ENCODE measurements at places on chromosomes 12 and 14.

- no peak for DNase-seq
Observed at GRCh38 chr14:80618751-80619329, 322.7 kb downstream of the CEP128 start.

- DNase-seq = no peak
Observed at GRCh38 chr12:71685312-71685906, 473 bp upstream of the TMEM19 start.

- no peak for DNase-seq
Observed at GRCh38 chr12:95600567-95600966, 49.3 kb upstream of the USP44 start.

DNA sequence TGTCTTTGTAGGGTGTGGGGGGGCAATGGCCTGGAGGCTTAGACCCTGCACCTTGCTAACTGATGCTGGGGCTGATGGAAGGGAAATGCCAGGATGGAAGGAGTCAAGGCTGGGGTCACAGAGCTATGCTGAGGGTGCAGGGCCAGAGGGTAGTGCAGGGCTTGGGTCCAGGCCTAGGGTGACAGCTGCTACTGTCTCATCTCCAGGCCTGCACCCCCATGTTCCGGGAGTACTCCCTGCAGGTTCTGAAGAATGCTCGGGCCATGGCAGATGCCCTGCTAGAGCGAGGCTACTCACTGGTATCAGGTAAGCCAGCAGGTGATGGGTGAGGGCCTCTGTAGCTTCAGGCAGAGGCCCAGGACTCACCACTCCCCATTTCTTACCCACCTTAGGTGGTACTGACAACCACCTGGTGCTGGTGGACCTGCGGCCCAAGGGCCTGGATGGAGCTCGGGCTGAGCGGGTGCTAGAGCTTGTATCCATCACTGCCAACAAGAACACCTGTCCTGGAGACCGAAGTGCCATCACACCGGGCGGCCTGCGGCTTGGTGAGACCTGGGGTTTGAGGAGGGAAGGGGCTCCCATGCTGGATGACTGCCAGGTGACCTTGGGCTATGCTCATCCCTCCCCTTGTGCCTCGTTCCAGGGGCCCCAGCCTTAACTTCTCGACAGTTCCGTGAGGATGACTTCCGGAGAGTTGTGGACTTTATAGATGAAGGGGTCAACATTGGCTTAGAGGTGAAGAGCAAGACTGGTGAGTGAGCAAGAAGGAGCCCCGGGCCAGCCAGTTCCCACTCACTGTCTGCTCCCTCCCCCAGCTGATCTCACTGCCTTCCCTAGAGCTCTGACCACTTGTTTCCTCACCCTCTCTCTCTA, 4.1 kb downstream of the SHMT2 start:
- DNase-seq = no peak

DNA sequence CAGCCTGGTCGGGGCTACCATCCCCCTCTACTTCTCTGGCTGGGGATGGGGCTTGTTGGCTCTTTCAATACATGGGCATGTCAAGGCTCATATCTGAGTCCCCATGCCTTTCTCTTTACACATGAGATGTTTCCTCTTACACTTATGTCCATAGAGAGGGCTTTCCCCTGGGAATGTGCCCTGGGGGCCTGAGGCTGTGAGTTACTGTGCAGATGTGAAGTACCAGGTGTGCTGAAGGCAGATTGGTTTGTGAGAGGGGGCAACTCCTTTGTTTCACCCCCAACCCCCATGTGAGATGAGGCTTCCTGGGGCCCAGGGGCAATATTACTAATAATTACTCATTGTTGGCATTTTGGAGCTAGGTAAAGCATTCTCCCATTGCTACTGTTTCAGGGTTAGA, 32.8 kb downstream of the NRXN3 start:
- DNase-seq = peak; percentile 61

DNA sequence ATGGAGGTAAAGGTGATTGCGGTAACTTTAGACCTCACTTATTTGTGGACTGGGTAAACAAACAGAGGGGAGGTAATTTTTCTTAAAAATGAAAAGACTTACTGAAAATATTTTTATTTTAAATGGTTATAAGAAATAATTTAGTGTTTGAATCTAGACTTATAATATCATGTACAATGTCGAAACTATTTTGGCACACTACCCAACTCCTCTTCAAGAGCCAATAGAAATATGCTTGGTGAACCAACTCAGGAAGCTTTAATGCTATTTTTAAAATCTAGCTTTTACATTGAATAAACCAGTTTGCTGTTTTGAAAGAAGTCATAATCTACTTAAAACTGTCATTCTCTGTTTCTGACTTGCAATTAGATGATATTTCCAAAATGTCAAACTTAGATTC, 175.8 kb upstream of the NPAS3 start:
- no peak for DNase-seq

DNA sequence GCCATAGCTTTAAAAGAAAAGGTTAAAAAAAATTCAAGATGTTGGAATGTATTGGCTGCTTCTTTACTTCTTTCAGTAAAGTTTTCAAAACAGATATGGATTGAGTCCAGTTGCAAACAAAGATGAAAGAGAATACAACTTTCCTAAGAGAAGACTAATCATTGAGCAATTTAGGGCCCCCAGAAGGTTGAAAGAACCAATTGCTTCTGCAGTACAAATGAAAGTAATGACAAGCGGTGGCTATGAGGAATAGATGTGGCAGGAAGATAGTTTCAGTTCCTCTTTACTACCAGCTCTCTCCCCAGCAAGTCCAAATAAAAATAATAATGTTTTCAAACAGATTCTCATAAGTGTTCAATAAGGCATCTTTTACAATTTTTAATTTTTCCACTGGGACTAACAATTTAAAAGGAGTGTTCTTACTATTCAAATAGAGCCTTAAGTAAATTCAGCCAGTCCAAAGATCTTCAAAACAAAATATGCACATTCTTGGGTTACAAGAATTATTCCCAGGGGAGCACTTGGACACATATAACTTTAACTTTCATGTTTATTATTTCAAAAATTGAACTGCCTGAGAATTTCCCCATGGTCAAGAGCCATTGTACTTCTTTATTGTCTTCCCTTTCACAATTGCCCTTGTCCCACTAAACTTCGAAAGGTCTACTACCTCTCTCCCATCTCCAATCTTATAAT, 62.3 kb upstream of the PPP1R12A start:
- DNase-seq = no peak

DNA sequence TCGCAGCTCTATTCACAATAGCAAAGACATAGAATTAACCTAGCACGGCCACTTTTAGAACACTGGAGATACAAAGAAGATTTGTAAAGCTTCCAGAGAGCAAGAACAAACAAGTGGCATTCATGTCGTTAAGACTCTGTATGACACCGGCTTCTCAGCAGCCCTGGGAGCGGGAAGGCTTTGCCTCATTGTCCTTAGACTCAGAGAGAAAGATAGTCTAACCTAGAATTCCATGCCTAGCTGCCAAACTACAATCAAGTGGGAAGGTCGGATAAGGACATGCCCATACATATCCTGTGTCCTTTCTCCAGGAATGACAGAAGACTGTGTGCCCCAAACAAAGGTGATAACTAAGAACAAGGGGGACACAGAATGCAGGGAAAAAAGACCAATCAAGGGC, 1038.3 kb downstream of the BCL11B start:
- no peak for DNase-seq

GRCh38 chr14:81285245-81285644, 64.5 kb upstream of the GTF2A1 start:
- no peak for DNase-seq

GRCh38 chr12:6722863-6723262, 983 bp upstream of the COPS7A start:
- no peak for DNase-seq

DNA sequence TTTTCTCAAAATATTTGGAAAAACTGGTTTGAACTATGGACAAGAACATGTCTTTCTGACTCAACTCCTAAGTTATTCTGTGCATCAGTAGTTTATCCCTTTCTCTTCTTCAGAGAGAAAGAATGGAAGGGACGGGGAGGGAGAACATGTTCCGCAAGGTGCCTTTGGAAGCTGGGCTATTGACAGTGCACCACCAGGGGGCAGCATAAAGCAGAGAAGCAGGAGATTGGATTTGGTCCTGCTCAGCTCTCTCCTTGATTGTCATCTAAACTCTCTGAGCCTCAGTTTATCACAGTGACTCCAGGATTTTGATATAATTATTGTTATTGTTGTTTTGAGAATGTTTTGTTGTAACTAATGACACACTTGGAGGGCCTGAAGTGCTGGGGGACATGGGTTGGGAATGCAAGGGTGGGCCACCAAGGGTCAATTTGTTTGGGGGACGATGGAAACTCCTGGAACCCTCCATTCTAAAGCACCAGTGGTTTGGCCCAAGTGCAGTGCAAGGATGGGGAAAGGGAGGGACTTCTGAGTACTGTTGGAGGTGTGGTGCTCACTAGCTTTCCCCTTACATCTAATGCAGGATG, 45.3 kb upstream of the ANO6 start:
- DNase-seq = peak; percentile 27

GRCh38 chr12:89067421-89068187, 284.7 kb downstream of the DUSP6 start:
- DNase-seq = no peak

DNA sequence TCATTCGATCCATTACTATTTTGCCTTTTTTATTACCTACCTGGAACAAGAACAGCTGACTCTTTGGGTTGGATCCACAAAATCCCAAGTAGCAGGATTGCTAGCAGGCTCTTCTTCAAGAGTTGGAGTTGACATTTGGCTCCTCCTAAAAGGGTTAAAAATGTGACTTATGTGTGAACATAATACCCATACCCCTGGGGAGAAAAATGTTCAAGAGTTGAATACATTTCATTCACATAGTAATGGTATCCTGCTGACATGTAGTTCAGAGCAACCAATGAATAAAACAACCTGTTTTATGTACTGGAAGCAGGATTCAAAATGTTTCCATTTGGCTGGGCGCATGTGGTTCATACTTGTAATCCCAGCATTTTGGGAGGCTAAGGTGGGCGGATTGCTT, 264.7 kb downstream of the MED13L start:
- no peak for DNase-seq

- DNase-seq = no peak
Observed at GRCh38 chr14:50854521-50854920, 17.3 kb upstream of the ABHD12B start.

DNA sequence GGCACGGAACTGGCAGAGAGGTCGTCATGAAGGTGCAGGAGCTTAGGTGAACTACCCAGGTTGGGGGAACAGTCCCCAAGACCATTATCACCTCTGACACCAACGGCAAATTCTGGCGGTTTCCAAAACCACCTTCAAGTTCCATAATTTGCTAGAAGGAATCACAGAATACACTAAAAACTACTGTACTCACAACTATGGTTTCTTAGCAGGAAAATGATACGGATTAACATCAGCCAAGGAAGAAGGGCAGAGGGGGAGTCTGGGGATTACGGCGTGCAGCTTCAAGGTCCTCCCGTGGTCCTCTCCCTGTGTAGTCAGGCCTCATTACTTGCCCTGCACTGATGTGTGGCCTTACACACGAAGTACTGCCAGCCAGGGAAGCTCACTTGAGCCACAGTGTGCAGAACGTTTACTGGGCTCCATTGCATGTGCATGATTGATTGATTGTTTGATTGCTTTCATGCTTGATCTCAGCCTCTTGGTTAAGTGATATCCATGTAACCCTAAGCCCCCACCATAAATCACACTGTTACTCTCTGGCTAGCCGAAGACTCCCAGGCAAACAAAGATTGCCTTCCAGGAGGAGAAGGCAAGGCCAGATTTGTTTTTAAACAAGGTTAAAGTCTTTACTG, 837 bp upstream of the STX2 start:
- no peak for DNase-seq

GRCh38 chr12:12398026-12398859, 41.4 kb downstream of the BORCS5 start:
- DNase-seq = no peak

- DNase-seq = no peak
Observed at GRCh38 chr12:68435299-68435637, 103.1 kb upstream of the MDM1 start.

DNA sequence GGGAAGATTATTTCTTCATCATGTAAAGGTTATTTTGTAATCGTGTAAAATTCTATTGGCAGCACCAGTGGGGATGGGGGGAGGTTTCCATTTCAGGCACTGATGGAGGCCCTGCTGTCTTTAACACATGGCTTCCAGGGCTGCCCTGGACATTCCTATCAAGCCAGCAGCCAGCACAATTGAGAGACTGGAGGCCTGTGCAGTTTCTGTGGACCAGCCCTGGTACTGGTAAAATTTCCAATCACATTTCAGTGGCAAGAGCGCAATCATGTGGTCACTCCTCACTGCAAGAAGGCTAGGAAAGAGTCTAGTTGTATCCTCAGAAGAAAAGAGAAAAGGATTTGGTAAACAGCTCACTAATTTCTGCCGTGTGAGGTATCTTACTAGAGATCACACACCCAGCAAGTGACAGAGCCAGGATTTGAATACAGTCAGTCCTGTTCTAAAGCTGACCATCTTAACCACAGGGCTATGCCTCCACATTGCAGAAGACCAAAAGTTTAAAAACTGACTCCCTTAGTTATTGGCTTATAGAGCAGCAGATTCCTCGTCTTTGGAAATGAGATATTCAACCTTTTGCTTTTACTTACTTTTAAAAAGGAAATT, 179.4 kb upstream of the ARHGAP5 start:
- no peak for DNase-seq

GRCh38 chr14:61219256-61219655, 61.9 kb downstream of the TMEM30B start:
- no peak for DNase-seq

All from NCI-H2107 (cell line).